ENCODE measurements at places on chromosomes 11 and 22.

DNA sequence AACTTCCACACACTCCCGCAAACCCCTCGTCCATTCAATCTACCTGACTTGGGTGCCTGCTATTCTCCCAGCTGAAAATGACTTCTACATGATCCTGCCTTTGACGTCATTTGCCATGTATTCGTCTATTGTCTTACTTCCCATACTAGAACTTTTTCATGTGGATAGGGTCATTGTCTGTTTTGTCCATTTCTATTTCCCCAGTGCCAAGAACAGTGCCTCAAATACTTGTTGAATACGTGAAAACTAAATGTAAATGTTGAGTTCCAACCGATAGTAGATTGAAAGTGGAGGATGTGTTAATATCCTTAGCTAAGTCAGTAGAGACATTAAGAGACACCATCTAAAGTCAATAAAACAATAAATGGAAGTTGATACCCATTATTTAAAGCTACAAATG, 935 bp downstream of the TRIM68 start:
- no peak for DNase-seq

- no peak for DNase-seq
Observed at GRCh38 chr11:92380882-92381281, 156.3 kb downstream of the FAT3 start.

- no peak for DNase-seq
Observed at GRCh38 chr11:28470180-28470579, 362.0 kb downstream of the METTL15 start.

GRCh38 chr22:44650806-44651205, 51.2 kb upstream of the PRR5 start:
- no peak for DNase-seq

GRCh38 chr11:61962213-61963015, 5.0 kb downstream of the FTH1 start:
- no peak for DNase-seq

DNA sequence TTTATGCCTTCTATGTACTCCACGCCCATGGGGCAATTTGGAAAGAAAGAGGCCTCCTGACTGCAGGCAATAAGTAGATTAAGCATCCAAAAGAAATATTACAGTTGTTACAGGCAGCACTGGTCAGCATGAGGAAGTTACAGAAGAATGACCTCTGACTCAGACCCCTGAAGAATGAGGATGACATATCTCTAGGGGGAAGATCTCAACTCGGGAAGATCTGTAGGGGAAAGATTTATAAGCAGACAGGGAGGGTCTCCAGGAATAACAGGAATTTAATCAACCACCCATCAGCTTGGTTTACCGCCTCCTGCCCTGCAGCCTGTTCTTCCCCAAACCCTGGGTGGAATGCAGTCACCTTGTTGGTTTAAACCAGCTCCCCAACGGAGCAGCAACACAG, 58.0 kb downstream of the RCN1 start:
- DNase-seq = no peak

DNA sequence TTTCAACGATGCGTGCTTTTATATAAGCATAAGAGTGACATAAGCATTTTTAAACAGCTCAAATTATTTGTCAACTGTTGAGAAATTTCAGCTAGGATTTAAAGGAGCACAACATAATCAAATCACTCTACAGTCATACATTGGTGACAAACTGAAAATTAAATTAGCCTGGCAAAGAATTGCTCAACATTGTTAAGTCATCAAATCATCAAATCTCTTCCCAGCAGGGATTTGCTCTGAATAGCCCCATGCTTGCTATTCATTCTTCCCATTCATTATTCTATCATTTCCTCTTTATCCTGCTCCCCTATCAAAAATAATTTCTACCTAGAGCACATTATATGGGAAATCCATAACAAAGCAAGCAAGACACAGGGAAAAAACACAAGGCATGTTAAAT, 198.7 kb upstream of the LUZP2 start:
- no peak for DNase-seq

- DNase-seq = no peak
Observed at GRCh38 chr22:35345808-35346505, 34.9 kb upstream of the HMOX1 start.

GRCh38 chr11:71551711-71552110, 3.5 kb downstream of the KRTAP5-9 start:
- no peak for DNase-seq

GRCh38 chr22:41742918-41743317, 43.6 kb downstream of the MEI1 start:
- DNase-seq = no peak

GRCh38 chr11:69423611-69424385, 57.7 kb upstream of the LINC01488 start:
- no peak for DNase-seq

GRCh38 chr11:46322759-46323158, 24.5 kb upstream of the DGKZ start:
- DNase-seq = peak; percentile 25

- DNase-seq = no peak
Observed at GRCh38 chr11:119368121-119369034, 13.1 kb downstream of the USP2 start.

GRCh38 chr22:40487663-40488249, 117.4 kb downstream of the SGSM3 start:
- peak; percentile 67 for DNase-seq

DNA sequence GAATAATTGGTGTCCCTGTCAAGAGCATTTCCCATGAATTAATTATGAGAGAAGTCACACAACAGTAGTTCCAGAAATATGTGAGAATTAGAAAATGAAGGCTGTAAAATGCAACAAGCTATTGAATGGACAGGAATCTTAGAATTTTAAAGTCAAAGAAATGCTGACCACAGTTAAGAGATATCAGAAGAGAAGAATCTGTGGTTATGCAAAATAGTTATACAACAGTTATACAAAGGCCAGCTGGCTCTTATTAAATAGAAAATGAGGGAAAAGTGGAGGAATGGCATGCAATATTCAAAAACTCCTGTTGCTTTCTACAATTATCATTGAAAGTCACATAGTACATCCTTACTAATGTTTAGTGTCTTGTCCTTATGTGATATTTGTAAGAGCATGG, 27.4 kb downstream of the CASP12 start:
- DNase-seq = no peak

GRCh38 chr11:5738431-5738830, 2.2 kb downstream of the OR56B1 start:
- no peak for DNase-seq

DNA sequence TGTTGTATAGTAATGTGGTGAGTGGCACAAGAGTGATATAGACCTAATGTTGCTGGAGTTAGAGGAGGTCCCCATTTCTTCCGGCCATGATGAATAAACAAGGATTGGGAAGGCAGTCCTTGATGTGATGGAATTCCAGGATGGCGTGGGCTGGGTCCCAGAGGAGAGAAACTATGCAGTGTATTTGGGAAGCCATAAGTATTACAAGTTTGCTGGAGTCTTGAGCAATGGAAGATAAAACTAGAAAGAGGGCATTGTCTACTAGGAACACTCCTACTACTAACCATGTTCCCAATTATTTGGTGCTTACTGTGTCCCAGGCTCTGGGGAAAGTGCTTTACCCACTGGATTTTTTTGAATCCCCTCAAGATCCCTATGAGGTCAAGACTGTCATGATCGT, 20.0 kb downstream of the LDLRAD3 start:
- DNase-seq = no peak

- DNase-seq = no peak
Observed at GRCh38 chr11:91459840-91460239, 764.8 kb upstream of the FAT3 start.

DNA sequence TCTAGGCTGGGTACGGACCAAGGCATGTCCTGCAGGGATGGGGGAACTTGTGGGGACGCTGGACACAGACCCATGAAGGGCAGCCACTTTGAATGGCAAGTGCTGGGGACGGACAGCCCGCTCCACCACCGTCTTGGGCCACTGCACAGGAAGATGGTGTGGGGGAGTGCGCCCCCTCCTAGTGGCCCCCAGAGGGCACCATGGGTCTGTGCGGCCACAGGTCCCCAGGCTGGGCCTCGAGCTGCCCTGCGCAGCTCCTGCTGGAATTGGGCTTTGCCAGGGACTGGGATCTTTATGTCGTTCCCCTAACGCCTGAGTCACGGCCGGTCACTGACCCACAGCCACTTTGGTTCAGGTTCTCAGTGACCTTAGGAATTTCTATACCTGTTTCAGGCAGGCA, 44.4 kb downstream of the NAT10 start:
- DNase-seq = no peak

DNA sequence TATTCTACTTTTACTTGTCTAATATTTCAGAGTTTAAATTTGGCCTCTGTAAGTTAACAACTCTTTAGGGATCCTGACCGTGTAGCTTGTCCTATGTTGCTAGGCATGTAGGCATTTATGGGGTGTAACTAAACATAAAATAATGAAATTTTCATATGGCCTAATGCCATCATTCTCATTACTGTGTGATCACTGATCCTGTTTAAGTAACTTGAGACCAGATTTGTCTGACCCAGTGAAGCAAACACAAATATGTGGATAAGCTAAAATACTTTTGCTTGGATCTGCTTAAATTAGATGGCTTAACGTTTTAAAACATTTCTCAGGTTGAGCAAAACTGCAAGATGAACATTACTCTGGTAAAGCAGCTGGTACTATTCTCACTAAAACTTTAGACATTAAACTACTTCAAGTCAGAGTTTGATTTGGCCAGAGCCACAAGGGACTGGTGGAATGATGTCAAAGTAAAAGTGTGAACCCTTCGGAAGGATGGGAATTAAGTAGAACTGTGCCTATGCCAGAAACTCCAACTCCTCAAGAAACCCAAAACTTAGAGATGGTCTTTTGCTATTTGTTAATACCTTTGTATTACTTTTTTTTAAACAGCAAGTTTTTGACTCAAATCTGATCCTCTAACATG, 12.5 kb downstream of the QSER1 start:
- DNase-seq = no peak

- DNase-seq = no peak
Observed at GRCh38 chr22:22449819-22450218, 58.7 kb downstream of the ZNF280B start.

GRCh38 chr11:79663017-79663416, 222.2 kb upstream of the TENM4 start:
- DNase-seq = no peak

GRCh38 chr11:112931703-112932102, 29.5 kb upstream of the NCAM1 start:
- DNase-seq = no peak

GRCh38 chr11:128956401-128957201, 13.9 kb upstream of the TP53AIP1 start:
- peak; percentile 65 for DNase-seq

- DNase-seq = no peak
Observed at GRCh38 chr11:115780646-115781362, 276.6 kb upstream of the CADM1 start.

DNA sequence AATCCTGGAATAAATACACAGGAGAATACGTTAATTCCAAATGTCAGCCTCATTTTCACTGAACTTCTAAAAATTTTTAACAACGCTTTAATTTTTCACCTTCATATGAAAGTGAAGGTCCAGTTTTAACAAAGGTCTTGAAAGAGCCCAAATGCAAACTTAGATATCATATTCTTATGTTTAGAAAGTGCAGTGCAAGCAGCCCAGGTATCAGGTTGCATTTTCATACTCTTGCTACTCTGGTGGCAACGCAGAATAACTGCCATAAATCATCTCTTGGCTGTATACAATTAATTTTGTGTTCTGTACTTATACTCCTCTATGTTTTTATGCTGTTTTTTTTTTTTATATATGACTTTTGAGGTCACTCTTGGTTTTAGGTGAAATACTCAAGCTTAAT, 496.7 kb upstream of the ARHGAP42 start:
- no peak for DNase-seq

GRCh38 chr11:93857413-93858120, 7.1 kb upstream of the VSTM5 start:
- DNase-seq = no peak

DNA sequence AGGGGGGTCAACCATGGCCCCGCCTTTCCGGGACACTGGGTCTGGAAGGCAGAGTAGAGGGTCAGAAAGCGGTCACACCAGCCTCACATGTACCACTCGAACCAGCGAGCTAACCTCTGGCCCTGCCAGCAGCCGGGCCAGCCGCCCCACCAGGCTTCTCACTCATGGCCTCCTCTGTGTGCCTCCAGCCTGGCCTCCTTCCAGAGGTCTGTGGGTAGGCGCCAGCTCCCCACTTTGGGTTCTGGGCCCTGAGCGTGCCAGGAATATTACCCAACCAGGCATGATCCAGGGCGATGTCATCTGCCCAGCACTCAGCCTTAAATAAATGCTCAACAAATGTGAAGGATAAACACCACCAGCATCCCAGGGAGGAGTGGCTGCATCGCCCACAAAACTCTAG, 5.8 kb downstream of the SCUBE1 start:
- no peak for DNase-seq

DNA sequence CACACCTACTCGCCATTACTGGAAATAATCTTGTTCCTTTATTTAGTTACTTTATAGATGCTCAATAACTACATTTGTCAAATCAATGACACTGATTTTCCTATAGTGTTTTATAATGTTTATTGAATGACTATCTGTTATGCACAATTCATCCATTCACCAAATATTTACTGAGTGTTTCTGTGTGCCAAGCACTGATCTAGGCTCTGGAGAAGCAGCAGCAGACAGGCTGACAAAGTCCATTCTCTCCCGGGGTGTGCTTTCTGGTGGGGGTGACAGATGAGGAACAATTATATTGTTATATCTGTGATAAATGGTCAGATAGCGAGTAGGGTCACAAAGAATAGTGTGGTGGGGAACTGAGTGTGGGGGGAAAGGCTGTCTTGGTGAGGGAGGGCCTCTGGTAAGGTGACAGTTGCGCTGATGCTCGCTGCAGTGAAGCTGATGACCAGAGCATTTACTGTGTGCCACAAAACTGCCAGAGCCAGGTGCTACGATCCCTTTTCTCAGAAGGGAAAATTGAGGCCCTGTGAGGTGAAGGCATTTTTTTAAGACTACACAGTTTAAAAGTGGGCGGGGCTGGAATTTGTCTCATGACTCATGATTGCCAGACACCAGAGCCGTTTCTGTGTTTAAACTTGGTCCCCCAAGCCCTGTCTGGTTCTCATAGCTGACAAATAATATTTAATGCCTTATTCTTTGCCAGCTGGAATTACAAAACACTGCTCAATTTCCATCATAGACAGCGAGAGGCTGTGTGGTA, 10.2 kb downstream of the PACS1 start:
- no peak for DNase-seq

DNA sequence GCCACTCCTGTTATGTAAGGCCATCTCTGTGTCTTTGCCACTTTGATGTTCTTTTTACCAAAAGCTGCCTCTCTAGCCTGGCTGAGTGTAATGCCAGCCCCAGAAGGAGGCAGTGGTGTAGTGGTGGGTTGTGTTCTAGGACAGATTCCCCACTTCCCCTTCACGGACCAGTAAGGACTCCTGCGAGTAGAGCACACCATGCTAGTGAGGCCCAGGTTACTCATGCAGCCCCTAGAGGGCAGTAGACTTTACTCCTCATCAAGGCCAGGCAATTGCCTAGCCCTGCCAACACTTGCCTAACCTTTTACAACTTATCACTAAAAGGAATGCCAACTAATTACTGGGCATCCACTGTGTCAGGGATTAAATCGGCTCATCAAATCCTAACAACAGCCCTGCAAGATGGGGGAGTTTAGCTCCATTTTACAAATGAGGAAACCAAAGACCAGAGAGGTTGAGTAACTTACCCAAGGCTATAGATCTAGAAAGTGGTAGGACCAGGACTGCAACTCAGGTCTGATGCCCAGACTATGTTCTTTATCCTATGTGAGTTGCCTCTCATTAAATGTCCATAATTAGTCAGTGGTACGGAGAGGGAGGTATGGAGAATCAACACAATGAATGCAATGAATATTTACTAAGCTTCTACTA, 75.3 kb downstream of the APIP start:
- peak; percentile 67 for DNase-seq

All from OCI-LY7 (cell line).